ENCODE measurements at places on chromosomes 2 and 18.

DNA sequence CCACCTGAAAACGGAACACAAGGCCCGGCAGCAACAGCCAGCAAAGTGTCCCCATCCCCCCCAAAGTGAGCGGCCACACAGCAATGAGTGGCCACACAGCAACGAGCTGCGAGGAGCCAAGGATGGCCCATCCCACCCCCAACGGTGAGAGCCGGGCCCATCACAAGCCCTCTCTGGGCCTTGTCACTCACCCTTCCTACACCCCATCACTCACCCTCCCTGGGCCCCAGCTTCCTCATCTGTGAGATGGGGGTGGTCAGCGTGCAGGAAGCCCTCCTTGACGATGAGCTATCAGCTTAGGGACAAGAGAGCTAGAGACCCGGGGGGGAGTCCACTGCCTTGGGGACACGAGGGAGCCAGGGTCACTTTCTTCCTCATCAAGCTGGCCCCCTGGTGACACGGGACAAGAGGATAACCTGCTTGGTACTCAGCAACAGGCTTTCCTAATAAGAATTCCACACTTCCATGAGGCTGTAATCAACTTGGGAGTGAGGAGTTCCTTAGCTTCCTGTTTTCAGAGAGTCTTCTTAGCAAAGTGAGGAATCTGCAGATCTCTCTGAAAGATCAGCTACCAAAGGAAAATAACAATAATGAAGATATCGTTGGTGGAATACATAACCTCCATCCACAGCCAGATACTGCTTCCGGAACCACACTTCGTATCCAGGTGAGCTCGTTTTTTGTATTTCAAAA, 92.8 kb downstream of the HDAC4 start:
- no peak for DNase-seq

GRCh38 chr2:146227152-146228019, 1617.4 kb upstream of the ACVR2A start:
- no peak for DNase-seq

DNA sequence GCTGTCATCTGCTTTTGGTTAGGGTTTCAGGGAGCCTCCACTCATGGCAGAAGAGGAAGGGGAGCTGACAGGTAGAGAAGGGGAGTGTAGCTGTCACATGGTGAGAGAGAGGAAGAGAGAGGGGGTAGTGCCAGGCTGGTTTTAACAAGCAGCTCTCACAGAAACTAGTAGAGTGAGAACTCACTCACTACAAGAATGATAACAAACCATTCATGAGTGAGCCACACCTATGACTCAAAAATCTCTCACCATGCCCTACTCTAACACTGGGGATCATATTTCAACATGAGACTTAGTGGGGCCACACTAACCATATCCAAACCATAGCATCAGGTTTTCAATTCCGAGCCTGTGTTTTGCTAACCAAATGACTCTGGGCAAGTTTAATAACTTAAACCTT, 274.9 kb upstream of the VWC2L start:
- DNase-seq, result no peak

GRCh38 chr2:71801969-71802368, 345.7 kb downstream of the CYP26B1 start:
- DNase-seq, result no peak
